ENCODE measurements at places on chromosomes 2 and 18.

GRCh38 chr2:38450509-38450908 is 73.4 kb upstream of the ATL2 start:
- DNase-seq: no peak

GRCh38 chr2:77007686-77008085 is 514.5 kb downstream of the LRRTM4 start:
- DNase-seq: no peak

GRCh38 chr2:55109219-55109891 is 59.1 kb upstream of the RTN4 start:
- no peak for DNase-seq

- no peak for DNase-seq
These were observed 119.9 kb downstream of the THADA start for GRCh38 chr2:43475922-43476321.

DNA sequence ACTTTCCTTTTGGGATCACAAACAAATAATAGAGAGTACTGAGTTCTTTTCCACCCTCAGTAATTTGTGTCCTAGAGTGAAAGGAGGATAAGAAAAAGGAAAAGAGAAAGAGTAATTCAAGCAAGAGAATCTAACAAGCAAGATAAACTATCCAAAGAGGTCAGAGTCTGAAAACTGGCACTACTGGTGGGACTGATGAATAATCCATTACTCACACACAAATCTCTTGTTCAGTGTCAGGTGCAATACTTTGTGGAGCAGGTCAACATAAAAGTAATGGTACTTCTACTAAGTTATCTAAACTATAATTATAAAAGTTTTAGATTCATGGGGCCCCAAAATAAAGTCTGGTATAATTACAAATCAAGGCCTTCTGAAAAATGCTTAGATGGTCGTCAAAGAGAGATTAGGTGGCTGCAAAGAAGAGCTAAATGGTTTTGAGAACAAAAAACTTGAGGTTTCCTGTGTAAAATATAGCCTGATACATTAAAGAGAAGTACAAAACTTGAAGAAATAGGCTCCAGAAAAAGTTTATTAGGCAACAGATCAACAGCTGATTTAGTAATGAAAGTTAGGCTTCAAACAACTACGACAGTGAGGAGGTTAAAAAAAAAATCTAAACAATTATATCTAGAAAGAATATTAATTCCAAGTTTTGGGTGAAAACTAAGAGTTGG is 109.4 kb downstream of the BAZ2B start:
- no peak for DNase-seq

GRCh38 chr2:66839551-66840320 is 404.8 kb downstream of the MEIS1 start:
- no peak for DNase-seq

GRCh38 chr2:237482485-237482884 is 4.6 kb upstream of the MLPH start:
- no peak for DNase-seq

DNA sequence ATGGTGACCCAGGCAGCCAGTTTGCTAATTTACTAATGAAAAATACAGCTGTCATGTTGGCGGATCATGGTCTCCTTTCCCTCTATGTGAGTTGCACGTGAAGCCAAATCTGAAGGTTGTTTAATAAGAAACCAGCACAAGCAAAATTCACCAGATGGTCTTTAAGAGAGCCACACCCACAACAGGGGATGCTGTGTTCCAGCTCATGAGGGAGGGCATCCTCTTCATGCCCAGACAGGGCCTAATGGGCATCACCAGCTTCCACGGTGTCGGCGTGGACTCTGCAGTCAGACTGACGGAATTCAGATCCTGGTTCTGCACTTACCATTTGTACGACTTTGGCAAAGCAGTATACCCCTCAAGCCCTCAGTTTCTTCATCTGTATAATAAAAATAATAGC is 39.9 kb downstream of the TMEM247 start:
- no peak for DNase-seq

DNA sequence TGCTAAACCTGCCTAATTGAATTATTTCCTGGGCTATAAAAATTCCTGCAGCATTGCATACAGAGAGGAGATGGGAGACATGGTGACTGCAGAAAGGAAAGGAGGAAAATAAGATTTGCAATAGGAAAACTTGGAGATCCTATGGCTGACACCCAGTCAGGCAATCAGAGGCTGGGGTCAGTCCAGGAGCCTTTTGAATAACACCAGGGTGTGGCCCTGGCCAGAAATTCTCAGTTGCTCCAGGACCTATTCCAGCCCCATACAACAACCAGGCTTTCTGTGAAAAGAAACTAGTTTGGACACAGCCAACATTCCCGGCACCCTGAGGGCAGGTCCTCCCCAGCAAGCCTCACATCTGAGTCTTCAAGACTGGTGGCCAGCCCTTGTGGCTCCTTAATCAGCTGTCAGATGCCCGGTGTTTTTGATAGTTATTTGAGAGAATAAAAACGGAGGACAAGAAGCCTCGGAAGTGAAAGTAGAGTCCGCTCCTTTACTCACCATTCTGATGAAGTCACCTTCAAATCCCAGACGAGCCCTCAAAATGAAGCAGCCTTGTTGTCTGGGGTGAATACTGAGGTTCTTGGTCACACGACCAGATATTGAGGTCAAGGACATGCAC is 31.1 kb upstream of the GMCL1 start:
- DNase-seq: no peak

GRCh38 chr2:202479090-202479489 is 103.0 kb downstream of the BMPR2 start:
- DNase-seq: no peak

- DNase-seq: no peak
These were observed 193.1 kb downstream of the SMAD2 start for GRCh38 chr18:47737198-47737830.

GRCh38 chr2:67516899-67517530 is 119.9 kb downstream of the ETAA1 start:
- no peak for DNase-seq

- no peak for DNase-seq
These were observed 20.6 kb downstream of the SMAD7 start for GRCh38 chr18:48929941-48930713.

DNA sequence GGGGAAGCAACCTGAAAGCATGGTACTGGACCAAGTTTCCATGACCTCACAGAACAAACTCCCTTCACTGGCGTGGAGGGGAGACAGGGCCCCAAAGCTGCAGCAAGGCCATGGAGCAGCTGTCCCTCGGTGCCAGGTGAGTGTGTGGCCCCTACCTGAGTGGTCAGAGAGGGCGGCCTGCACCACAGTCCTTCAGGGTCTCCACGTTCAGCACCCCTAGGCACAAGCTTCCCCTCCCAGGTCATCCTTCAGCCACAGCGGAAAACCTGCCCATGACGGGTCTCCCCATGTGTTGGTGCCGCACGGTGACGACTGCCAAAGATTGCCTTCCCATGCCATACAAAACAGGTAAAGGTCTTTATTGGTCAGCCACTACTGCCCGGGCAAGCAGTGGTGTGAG is 201.6 kb downstream of the MGAT5 start:
- no peak for DNase-seq

DNA sequence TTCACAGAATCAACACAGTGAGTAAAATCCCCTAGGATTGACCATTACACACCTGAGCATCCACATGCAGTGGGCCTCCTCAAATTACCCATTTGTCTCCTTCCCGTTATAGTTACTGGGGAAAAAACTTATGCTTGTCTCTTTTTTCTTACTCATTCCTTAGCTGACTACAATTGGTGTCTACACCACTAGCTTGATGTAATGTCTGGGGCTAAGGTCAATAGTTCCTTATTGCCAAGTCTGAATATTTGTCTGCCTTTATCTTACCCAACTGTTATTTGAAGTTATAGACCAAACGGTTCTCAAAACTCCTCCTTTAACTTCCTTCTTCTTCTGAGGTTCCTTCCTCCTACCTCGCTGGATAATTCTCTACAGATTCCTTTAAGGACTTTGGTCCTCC is 41.9 kb upstream of the TMEM17 start:
- DNase-seq: no peak

GRCh38 chr2:168461178-168461941 is 5.3 kb downstream of the CERS6 start:
- DNase-seq: no peak

- no peak for DNase-seq
These were observed 42.1 kb downstream of the NHEJ1 start for GRCh38 chr2:219118504-219118903.

GRCh38 chr2:139077099-139077737 is 297.0 kb upstream of the NXPH2 start:
- no peak for DNase-seq

DNA sequence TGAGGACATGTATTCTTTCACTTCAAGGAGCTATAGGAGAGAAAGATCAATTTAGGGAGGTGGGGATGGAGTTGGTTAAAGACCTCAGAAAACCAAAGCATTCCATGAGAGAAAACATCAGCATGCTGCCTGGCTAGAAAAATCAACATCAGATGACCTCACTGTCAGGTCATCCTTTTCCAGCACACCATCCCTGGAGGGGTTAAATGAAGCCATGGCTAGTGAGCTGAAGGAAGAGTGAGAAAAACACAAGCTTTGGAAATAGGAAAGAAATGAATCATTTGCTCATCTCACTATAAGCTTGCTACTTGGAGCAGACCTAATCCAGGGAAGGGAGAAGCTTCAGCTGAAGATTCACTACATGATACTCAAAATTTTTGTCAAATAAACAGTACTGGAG is 109.5 kb upstream of the ITGB6 start:
- no peak for DNase-seq

DNA sequence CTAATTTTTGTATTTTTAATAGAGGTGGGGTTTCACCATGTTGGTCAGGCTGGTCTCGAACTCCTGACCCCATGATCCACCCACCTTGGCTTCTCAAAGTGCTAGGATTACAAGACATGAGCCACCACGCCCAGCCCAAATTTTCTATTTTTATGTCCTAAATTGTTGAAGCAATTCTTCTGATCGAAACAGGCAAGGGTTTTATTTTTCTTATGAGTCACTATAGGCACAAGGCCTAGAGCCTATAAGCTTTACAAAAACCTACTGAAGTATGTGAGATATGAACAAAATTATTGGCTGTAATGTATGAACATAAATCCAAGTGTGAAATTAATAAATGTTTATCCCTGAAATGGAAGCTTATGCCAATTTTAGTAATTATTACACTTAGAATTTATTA is 464.2 kb upstream of the NRP2 start:
- no peak for DNase-seq

GRCh38 chr2:10984418-10985135 is 72.8 kb downstream of the KCNF1 start:
- no peak for DNase-seq

DNA sequence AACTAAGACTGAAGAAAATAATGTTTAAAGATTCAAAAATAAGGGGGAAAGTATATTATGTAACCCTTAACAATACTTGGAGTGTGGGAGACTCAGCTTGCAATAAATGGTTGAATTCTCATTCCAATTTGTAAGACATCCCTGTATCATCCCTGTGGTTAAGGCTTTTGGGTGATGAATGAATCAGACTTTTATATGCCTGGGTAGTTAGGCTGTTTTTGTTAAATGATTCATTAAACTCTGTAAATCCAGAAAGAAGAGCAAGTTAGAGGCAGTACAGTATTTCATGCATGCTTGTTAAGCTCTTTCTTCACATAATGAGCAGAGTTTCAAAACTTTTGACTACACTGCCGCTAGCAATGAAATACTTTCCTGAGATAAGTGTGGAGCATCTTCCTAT is 948.8 kb downstream of the SOCS6 start:
- no peak for DNase-seq

- no peak for DNase-seq
These were observed 339.2 kb upstream of the HNRNPA3 start for GRCh38 chr2:176873403-176873802.

DNA sequence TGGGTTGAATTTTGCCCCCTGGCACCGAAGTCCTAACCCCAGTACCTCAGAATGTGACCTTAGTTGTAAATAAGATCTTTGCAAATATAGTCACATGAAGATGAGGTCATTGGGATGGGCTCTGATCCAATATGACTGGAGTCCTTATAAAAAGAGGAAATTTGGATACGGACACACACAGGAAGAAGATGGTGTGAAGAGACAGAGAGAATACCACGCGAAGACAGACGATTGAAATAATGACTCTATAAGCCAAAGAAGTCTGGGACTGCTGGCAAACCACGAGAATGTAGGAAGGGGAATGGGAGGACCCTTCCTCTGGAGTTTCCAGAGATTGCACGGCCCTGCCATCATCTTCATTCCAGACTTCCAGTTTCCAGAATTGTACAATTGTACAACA is 98.6 kb downstream of the CPO start:
- DNase-seq: no peak

DNA sequence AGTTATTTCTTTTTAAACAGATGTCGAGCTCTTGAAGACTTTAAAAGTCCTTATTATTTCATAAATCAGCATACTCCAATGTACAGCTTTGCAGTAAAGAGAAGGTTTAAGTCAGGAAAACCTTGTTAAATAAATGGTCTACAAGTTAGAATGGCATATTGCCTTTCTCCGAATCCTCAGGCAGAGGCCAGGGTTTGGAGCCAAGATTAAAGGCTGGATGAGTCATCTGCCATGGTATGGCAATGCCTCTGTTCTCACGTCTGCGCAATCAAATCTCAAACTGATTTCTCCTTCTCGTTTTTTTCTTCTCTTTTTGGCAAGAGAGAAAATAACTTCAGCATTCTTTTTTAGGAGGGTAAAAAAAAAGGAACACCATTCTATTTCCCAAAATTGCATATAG is 5.6 kb upstream of the KCNJ3 start:
- no peak for DNase-seq

DNA sequence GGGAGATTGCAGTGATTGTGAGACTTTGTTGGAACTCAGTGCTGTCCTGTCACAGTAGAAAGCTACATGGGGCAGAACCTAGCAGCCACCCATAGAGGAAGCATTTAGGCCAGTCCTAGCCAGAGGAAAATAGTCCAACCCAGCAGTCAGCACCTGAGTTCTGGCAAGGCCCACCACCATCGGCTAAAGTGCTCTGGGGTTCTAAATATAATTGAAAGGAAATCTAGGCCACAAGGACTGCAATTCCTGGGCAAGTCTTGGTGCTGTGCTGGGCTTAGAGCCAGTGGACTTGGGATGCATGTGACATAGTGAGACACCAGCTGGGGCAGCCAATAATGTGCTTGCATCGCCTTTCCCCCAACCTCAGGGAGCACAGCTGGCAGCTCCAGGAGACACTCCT is 28.9 kb upstream of the ACTR2 start:
- DNase-seq: no peak

DNA sequence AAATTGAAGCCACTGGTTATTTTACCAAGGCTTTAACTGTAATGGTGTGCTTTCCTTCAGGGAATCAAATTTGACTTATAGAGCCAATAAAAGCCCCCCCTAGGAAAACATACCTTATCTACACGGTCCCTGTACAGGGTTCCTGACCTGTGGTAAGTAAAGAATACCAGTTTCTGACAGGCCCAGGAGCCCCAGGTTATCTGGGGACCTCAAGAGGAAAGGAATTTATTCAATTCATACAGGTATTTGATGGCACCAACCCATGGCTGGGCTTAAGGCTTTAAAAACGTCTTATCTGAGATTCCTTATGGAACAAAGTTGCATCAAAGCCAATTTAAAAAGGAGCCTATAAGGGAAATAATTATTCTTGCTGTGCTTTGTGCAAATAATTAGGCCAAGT is 7.0 kb upstream of the RPIA start:
- DNase-seq: no peak

Data from GM19239 (cell line).